ENCODE measurements at places on chromosomes 7 and 10.

- DNase-seq = no peak
These were observed 53.5 kb downstream of the EPDR1 start for GRCh38 chr7:37973915-37974314.

DNA sequence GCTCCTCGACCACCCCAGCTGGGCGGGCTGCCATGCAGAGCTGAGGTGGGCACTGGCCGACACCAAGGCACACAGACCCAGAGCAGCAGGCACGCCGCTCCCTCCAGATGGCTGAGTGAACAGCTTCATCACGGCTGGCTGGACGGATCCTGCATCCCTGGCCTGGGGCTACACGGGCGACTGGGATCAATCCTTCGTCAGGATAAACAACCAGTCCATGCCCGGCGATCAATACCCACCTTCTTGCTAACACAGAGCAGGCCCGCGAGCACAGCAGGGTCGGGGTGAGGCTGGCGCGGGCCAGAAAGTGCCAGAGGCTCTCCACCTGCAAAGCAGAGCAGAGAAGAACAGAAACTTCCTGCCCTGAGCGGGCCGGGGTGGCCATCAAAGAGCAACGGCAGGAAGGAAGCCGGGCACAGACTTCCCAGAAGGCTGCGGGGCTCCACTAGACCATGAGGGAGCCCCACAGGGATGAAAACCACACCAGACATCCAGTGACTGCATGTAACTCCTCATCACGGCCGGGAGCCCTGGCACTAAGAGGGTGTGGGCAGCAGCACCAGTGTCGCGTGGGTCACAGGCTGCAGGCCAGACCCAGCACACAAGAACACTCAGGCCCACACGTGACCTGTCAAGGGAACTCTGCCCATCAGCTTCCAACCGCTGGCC is 166.4 kb downstream of the MAD1L1 start:
- no peak for DNase-seq

- no peak for DNase-seq
These were observed 8.8 kb downstream of the DRGX start for GRCh38 chr10:49387071-49387470.

GRCh38 chr10:35208949-35209613 is 82.4 kb downstream of the CREM start:
- no peak for DNase-seq

DNA sequence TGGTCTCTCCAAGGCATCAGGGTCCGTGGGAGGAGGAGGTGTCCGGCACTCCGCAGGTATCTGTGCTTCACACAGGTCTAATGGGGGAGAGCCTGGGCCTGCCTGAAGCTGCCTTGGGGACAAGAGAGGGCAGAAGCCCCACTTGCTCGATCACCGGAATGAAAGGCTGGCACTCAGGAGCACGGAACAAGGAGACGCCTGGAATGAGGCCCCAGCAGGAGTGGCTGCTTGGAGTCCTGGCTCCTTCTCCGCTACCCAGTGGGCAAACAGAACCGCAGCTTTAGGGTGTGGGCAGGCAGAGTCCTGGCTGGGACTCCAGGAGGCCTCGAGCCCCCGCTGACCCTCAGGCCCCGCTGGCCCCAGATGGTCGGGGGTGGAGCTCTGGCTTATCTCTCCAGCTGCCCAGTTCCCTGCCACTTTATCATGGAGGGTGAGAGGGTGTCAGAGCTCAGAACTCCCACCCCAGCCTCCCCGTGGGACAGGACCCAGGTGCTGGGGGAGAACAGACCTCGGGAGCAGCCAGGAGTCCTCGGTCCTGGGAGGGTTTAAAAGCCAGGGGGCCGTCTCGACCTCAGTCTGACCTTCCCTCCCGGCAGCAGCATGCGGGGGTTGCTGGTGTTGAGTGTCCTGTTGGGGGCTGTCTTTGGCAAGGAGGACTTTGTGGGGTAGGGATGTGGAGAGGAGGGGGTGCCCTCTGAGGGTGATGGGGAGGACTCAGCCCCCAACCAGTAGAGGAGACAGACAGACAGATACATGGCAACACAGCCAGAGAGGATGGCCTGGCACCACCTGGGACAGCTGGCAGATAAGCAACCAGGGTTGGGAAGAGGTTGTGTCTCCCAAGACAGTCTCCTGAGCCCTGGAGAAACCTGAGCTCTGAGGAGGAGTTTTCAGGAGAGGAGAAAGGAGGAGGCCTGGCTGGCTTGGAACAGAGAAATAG is at the start of gene CPA1:
Gene CPA1 (plus strand): TSS at position 574 of the 940 bp plus-strand sequence. CDS start 27 bp downstream, at position 601.
- no peak for DNase-seq

- no peak for DNase-seq
These were observed 74.7 kb upstream of the PRR15 start for GRCh38 chr7:29488977-29489376.

GRCh38 chr7:3011211-3011852 is 32.3 kb downstream of the CARD11 start:
- no peak for DNase-seq

GRCh38 chr7:26307226-26307625 is 15.6 kb downstream of the SNX10 start:
- no peak for DNase-seq

DNA sequence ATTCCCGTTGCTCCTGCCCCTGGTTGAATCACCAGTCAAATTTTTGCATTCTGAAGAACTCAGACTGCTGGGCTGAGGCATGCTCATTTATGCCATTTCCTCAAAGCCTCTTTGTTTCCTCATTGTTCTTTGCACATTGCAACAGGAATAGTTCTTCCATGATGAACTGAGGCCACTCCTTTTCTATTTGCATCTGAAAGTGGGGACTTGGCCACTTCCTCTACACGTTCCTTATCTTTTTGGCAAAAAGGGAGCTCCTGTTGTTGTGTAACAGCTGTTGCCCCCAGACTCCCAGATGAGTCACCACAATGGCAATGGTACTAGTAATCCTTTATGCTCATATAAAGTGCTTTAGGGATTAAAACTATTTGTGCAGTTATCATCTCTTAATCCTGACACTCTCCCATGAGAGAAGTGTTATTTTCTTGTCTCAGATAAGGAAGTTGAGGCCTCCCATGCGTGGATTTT is 20.1 kb upstream of the ITPRID1 start:
- no peak for DNase-seq

GRCh38 chr7:123798532-123799188 is 46.3 kb upstream of the HYAL4 start:
- no peak for DNase-seq

GRCh38 chr7:92736870-92737269 is 99.5 kb downstream of the CDK6 start:
- no peak for DNase-seq

- DNase-seq = no peak
These were observed 122.8 kb downstream of the ADRA2A start for GRCh38 chr10:111199587-111199986.

- no peak for DNase-seq
These were observed 70.3 kb downstream of the PARP12 start for GRCh38 chr7:139992353-139993044.

GRCh38 chr7:69953136-69954067 is 355.1 kb downstream of the AUTS2 start:
- no peak for DNase-seq

- no peak for DNase-seq
These were observed 31.2 kb downstream of the SMNDC1 start for GRCh38 chr10:110273474-110273873.

DNA sequence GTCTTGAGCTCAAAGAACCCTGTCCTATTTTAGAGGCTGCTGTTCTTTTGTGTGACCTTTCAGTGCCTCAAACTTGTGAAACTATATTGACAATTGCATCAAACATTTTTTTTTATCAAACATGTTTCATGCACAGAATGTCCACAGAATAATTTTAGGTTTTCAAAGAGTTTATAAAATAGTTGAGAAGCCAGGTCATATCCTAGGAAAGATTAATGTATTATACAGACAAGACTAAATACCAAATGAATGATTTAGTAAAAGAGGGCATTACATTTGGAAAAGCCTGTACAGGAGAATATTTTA is 67.0 kb downstream of the CDK6 start:
- DNase-seq = no peak

DNA sequence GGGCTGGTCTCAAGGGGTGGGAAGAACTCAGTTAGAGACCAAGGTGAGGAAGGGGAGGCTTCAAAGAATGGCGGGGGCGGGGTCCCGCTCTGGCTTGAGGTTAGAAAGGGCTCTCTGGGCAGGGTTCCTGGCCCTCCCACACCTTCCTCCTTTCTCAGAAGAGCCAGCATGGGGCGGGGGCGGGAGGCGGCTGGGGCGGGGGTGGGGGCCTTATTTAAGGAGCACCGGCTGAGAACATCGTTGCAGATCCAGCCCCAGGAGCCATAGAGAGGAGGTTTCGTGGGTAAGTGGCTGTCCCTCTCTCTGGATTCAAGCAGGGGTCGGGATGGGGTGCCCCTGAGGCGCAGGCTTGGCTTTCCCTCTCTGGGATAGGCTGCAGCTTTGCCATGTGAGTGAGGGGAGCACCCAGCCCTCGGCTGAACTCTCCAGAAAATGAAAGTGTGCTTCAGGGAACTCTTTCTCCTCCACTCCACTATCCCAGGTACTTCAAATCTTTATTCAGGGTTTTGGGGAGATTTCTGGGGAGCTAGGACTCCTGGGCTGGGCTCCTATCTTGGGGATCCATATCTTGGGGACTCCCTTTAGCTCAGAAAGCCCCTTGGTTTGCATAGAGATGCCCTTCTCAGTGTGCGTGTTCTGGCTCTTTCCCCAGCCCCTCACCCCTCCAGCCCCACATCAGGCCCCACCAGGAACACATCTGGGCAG is 3.3 kb upstream of the CUEDC2 start:
- no peak for DNase-seq

GRCh38 chr10:24556750-24557742 is 166.6 kb downstream of the ARHGAP21 start:
- no peak for DNase-seq

GRCh38 chr10:24883176-24883575 is 69.2 kb downstream of the PRTFDC1 start:
- no peak for DNase-seq

DNA sequence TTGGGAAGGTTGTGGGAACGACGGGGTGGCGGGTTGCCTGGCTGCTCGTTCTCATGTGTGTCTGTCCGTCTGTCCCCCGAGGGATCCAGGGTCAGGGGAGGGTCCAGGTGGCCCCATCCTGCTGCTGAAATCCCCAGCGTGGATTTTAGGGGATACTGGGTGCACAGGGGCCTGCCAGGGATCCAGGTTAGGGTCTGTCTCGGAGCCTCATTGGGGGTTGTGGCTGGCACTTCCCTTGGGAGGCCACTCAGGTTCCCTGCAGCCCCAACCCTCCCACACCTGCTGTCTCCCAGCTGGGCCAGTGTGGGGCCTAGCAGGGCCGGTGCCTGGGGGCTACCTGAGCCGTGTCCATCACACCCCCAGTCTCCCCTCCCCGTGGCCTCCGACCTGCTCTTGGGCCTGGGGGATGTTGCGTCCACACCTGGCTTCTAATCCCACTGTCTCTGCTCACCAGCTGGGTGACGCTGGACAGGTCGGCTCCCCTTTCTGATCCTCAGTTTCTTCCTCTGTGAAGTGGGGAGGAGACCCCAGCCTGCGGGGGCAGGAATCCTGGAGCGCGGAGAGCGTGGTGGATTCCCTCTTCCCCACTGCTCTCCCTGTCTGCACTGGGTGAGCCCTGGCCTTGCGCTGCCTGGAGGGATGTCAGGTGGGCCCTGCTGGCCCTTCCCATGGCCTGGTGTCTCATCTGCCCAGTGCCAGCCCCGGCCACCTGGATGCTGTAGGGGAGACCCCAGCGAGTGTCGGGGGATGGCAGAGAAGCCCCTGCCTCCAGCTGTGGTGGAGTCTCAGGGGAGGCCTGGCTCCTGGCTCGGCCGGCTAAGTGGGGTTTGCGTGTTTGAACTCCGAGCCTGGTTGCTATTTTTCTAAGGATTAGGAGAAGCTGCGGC is 81.6 kb downstream of the UNCX start:
- no peak for DNase-seq

- DNase-seq = no peak
These were observed 106.7 kb downstream of the TES start for GRCh38 chr7:116316838-116317628.

GRCh38 chr10:87771871-87772500 is 46.0 kb downstream of the ATAD1 start:
- no peak for DNase-seq

DNA sequence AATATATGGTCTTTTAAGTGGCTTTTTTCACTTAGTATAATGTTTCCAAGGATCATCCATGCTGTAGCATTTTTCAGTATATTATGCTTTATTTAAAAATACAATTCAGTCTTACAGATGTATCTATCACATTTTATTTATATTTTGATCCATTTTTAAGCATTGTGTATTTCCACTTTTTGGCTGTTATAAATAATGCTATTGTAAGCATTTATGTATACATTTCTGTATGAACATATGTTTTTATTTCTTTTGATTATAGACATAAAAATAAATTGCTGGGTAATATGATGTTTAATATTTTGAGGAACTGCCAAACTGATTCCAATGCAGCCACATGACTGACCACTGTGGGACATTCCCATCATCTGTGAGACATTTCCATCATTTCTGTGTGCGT is 1662.0 kb downstream of the REEP3 start:
- no peak for DNase-seq

DNA sequence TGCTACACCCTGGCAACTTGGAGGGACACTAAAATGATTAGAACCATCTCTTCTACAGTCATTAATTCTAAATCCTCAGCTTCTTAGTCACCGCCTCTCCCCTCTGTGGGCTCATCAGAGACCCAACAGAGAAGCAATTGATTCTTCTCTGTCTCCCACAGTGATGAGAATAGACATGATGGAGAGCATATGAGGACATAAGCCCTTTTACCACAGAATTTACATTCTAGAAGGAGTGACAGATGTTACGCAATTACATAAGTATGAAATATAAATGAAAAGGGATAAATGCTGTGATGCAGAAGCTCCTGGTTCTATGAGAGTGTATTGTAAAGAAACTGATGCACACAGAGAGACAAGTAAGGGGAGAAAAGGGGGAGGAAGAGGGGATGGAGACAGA is 18.1 kb upstream of the ABCB5 start:
- no peak for DNase-seq

- DNase-seq = no peak
These were observed 264.7 kb downstream of the GLI3 start for GRCh38 chr7:41972270-41972669.

- DNase-seq = no peak
These were observed 335.6 kb upstream of the HGF start for GRCh38 chr7:82105463-82105862.

- no peak for DNase-seq
These were observed 158.9 kb downstream of the RTKN2 start for GRCh38 chr10:62109587-62110293.

GRCh38 chr7:37410305-37411229 is 38.1 kb downstream of the ELMO1 start:
- no peak for DNase-seq

- no peak for DNase-seq
These were observed 21.0 kb upstream of the MYL7 start for GRCh38 chr7:44162179-44162578.

GRCh38 chr10:58829839-58830238 is 317.2 kb downstream of the BICC1 start:
- DNase-seq = no peak

- DNase-seq = no peak
These were observed 4.7 kb upstream of the GAD2 start for GRCh38 chr10:26211781-26212444.

- DNase-seq = no peak
These were observed 68.3 kb upstream of the RAB11FIP2 start for GRCh38 chr10:118114992-118115391.

Measured in NCI-H2081 treated with DMSO at 0.1 percent for 48 hours (cell line).